NCI-H1105 (cell line): ENCODE measurements at places on chromosomes 16 and 17.

DNA sequence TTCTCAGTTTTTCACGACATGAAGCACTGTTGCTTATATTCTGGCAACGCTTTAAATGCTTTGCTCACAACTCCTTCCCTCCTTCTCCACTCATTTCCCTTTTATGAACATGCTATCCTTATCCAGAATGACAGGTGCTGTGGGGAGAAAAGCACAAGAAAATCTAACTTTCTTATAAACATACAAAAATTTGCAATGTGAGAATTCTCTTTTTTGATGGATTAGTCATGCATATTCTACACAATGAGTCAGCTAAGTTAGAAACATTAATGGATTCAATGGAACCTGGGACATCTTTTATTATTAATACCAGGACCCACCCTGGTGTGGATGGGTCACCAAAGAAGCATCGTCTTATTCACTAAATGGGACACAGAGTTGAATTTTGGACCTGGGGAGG lies 234.6 kb upstream of the CDH5 start:
- no peak for DNase-seq

DNA sequence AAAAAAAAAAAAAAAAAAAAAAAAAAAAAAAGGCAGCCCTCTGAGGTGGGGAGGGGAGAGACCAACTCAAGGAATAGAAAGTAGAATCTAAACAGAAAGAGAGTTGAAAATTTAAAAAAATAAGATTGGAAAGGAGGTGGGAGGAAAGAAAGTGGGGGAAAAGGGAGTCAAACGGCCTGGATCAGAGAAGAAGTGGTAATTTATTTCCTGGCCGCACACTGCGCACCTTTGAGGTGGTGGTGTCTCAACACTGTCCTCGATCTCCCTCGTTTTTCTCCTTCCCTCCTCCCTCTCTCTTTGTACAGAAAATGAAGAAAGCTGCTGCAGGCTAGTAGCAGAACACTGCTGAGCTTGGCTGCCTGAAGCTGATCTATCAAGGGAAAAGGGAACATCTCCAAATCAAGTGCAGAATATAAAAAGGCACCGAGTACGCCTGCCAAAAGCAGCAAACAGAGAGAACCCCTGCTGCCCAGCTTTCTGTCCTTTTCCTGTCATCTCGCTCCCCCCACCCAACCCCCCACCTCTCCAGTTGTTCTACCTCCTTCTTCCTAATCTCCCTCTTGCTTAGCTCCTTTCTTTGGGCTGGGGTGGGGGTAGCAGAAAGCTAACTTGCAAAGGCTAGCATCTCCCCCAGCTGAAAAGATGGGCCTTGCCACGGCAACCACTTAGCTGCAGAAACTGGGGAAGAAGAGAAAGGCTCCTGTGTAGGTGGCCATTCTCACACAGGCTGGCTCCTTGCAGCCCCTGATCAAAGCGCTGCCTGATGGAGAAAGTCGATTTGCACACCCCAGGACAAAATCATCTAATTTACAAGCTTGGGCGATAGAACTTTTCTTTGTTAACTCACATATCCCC lies 22.5 kb downstream of the AXIN2 start:
- no peak for DNase-seq

DNA sequence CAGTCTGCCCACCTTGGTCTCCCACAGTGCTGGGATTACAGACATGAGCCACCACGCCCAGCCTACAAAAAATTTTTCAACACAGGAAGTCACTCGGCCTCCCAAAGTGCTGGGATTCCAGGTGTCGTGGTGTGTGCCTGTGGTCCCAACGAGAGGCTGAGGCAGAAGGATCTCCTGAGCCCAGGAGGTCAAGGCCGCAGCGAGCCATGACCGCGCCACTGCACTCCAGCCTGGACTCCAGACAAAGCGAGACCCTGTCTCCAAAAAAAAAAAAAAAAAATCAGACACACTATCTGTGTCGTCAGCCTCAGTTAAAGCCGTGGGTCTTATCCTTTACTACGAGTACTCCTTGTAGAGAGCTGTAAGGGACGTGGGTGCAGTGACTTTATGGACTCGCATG lies 15.8 kb downstream of the USP22 start:
- DNase-seq, result no peak

- DNase-seq, result no peak
Observed at GRCh38 chr17:77363821-77364361, 223.1 kb downstream of the SEC14L1 start.

- DNase-seq, result no peak
Observed at GRCh38 chr17:6276711-6277110, 158.2 kb downstream of the AIPL1 start.

DNA sequence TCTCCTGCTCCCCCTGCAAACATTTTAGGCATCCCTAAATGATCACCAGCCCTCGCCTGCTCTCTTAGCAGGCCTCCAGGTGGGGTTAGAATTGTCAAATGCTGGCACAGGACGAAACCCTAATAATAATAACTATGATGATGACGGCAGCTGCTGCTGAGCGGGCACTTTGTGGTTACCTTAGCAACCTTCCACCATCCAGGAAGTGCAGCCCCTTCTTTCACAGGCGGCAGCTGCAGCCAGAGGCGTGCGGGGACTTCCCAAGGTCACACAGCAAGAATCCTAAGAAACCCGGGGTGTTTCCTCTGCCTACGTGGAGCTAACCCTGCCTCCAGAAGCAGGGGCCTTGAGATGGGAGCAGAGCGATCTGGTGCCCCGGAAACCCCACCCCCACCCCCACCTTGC lies 22.4 kb upstream of the EIF1 start:
- DNase-seq, result peak; percentile 80

GRCh38 chr17:6057562-6057961 lies 12.6 kb upstream of the WSCD1 start:
- DNase-seq, result no peak

DNA sequence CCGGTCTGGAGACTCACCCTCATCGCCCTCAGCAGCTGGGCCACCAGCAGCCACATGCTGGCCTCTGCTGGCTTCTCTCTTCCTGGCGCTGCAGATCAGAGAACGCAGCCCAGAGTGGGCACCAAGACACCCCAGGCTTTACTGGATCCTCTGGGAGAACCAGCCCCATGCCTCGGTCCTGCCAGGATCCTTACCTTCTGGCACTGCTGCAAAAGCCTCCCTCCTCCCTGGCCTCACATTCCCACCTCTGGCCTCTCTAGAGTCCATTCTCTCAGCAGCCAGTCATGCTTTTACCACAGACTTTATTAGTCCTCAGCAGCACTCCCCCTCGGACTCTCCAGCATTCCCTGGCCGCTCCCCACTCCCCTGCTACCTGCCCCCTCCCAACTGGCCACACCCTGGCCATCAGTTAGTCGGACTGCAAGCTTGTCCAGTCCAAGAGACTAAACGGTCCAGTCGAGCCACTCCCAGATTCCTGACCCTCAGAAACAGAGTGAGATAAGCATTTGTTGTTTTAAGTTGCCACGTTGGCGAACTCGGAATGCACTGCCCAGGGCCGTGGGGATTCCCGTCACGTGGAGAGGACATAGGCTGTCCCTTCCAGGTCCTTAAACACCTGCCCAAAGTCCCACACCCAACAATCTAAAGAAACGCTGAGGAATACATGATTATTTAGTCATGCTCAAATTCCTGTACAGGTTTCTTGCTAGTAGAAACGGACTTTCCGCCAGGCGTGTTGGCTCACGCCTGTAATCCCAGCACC lies 5.9 kb upstream of the SPG7 start:
- DNase-seq, result no peak
